B cell (primary cell): ENCODE measurements at places on chromosomes 4 and X. TPM values are rescaled to one million over a fixed set of nuclear protein-coding genes. Genes with fewer than 3 reads are reported as not detected.

- H3K27me3 ChIP-seq, result no peaks in the 10 kb centered on the region
- no peaks in the 10 kb centered on the region for H3K4me1 ChIP-seq
- no peaks in the 10 kb centered on the region for H3K36me3 ChIP-seq
- DNase-seq, result no peak
Measured at GRCh38 chr4:177229331-177229730, 80.3 kb upstream of the NEIL3 start.

Gene BST1
- 0.27 and 0.32 TPM in 2 replicates for total RNA-seq

Gene DCAF4L1
- total RNA-seq, result 0.19 and 0.20 TPM in 2 replicates

DNA sequence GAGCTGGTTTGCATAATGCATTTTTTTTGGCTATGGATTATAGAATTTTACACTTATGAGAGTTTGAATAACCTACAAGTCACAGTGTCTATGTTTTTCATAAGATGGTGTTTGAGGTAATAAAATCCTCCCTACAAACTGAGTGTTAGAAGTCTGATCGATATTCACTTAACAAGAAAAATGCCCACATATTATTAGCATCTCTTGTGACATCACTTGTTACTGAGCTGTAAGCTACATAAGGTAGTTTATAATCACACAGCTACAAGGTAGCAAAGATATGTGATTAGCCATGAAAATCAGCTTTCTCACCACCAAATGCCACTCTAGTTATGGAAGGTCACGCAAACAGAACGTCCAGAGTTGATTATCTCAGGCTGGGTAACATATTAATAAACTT, 669.6 kb downstream of the PCDH18 start:
- H3K27me3 ChIP-seq, result no peaks in the 10 kb centered on the region
- DNase-seq, result no peak
- H3K36me3 ChIP-seq, result no peaks in the 10 kb centered on the region

DNA sequence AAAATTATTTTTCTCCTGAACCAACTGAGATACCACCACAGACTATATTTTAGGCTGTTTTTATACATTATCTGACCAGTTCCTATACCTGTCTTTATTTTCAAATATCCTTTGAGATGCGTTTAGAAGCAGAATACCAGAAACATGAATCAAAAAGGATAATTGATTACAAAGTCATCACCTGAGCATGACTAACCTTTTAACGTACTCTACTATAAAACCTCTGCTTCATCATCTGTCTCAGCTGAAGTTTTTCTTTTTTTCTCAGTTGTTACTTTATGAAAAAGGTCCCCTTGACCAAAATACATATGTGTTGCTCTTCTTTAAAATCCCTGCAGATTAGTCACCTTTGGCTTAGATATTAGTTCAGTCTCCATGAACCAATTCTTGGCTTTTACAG, 109.8 kb downstream of the AMMECR1 start:
- DNase-seq, result no peak
- H3K4me3 ChIP-seq, result no peak overlapping the region

Gene VEGFC
- total RNA-seq, result not detected in 2 replicates

GRCh38 chrX:16160729-16161128, 6.6 kb upstream of the MAGEB17 start:
- H3K4me1 ChIP-seq, result no peaks in the 10 kb centered on the region
- H3K4me3 ChIP-seq, result no peak overlapping the region
- H3K27me3 ChIP-seq, result no peaks in the 10 kb centered on the region
- no peaks in the 10 kb centered on the region for H3K36me3 ChIP-seq

GRCh38 chrX:136961594-136962135, 72.1 kb downstream of the GPR101 start:
- H3K36me3 ChIP-seq, result no peaks in the 10 kb centered on the region
- H3K4me1 ChIP-seq, result no peaks in the 10 kb centered on the region
- no peaks in the 10 kb centered on the region for H3K27me3 ChIP-seq

DNA sequence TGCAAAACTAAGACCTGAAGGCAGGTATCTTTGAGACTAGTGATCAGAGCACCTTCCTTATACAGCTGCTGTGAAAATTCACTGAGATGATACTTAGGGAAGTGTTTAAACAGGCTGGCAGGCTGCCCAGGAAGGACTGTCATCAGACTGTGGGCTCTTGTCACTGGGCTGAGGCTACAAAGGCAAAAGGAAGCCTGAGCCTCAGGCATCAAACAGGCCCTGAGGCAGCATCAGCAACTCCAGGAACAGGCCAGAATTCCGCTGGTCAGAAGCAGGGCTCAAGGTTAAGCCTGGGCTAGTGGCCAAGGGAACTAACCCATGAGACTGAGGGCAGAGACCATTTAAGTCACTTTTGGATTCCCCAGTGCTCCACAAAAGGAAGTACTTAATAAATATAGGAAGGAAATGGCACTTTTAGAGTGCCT, 12.8 kb downstream of the PJA1 start:
- no peaks in the 10 kb centered on the region for H3K4me1 ChIP-seq
- H3K27me3 ChIP-seq, result no peaks in the 10 kb centered on the region
- no peak overlapping the region for H3K4me3 ChIP-seq
- no peaks in the 10 kb centered on the region for H3K36me3 ChIP-seq
- no peak overlapping the region for H3K27ac ChIP-seq

- H3K36me3 ChIP-seq, result peaks cover 26% of the 10 kb centered on the region
- no peaks in the 10 kb centered on the region for H3K4me1 ChIP-seq
- DNase-seq, result no peak
- no peaks in the 10 kb centered on the region for H3K27me3 ChIP-seq
Measured at GRCh38 chr4:75494563-75494962, 19.6 kb downstream of the RCHY1 start.

- H3K4me3 ChIP-seq, result no peak overlapping the region
- peaks cover 8% of the 10 kb centered on the region for H3K4me1 ChIP-seq
- peak; percentile 19 for DNase-seq
- H3K36me3 ChIP-seq, result peaks cover 25% of the 10 kb centered on the region
- no peaks in the 10 kb centered on the region for H3K27me3 ChIP-seq
- H3K27ac ChIP-seq, result no peak overlapping the region
Measured at GRCh38 chr4:6854098-6854744, 55.4 kb upstream of the TBC1D14 start.

GRCh38 chr4:83782591-83782990, 246.7 kb downstream of the GPAT3 start:
- H3K27me3 ChIP-seq, result no peaks in the 10 kb centered on the region
- no peak for DNase-seq
- no peak overlapping the region for H3K27ac ChIP-seq
- H3K4me1 ChIP-seq, result no peaks in the 10 kb centered on the region
- H3K36me3 ChIP-seq, result no peaks in the 10 kb centered on the region

Gene IL15
- total RNA-seq, result 6.1 and 7.6 TPM in 2 replicates

DNA sequence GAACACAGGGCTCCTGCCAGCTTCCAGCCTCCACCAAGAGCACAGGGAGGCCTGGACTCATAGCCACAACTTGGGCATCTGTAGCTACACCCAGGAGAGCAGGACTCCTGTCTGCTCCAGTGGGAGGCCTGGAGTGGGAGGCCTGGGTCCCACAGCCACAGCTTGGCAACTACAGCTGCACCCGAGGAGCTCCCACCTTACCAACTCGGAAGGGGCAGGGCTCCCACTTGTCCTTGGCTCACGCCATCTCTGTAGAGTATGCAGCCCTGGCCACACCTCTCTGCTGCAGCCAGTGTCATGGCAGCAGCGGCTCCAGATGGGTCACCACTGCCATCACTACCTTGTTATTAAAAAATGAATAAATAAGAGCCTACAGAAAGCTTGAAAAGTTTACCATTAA, 45.5 kb downstream of the ARAP2 start:
- peaks cover 9% of the 10 kb centered on the region for H3K36me3 ChIP-seq
- no peak for DNase-seq
- no peak overlapping the region for H3K4me3 ChIP-seq
- H3K27ac ChIP-seq, result no peak overlapping the region

Gene PLK4
- 2.8 and 4.3 TPM in 2 replicates for total RNA-seq

GRCh38 chrX:37076983-37077382, 68.8 kb downstream of the FAM47C start:
- H3K27me3 ChIP-seq, result no peaks in the 10 kb centered on the region
- H3K36me3 ChIP-seq, result no peaks in the 10 kb centered on the region
- DNase-seq, result no peak

Gene HTT
- total RNA-seq, result 182 and 195 TPM in 2 replicates

Gene PABPC5
- not detected in 2 replicates for total RNA-seq

Gene TBX22
- total RNA-seq, result not detected in 2 replicates

- no peaks in the 10 kb centered on the region for H3K36me3 ChIP-seq
- no peak for DNase-seq
- H3K4me3 ChIP-seq, result no peak overlapping the region
Measured at GRCh38 chr4:4668355-4669210, 126.7 kb upstream of the STX18 start.

DNA sequence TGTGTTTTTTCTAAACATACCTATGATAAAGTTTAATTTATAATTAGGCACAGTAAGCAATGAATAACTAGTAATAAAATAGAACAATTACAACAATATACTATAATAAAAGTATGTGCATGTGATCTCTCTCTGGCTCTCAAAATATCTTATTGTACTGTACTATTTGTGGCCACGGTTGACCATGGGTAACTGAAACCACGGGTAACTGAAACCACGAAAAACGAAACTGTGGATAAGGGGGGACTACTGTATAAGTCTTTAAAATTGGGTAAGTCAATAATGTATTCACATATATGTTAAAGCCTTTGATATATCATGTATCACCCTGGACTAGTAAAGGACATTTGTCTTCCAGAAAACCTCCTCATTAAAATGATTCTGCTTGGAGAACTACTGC, 20.0 kb downstream of the TMEM154 start:
- H3K4me3 ChIP-seq, result no peak overlapping the region
- peaks cover 73% of the 10 kb centered on the region for H3K4me1 ChIP-seq
- peak overlapping the region; percentile 84 for H3K27ac ChIP-seq
- H3K27me3 ChIP-seq, result no peaks in the 10 kb centered on the region
- no peak for DNase-seq

Gene TRIM75
- total RNA-seq, result not detected in 2 replicates

DNA sequence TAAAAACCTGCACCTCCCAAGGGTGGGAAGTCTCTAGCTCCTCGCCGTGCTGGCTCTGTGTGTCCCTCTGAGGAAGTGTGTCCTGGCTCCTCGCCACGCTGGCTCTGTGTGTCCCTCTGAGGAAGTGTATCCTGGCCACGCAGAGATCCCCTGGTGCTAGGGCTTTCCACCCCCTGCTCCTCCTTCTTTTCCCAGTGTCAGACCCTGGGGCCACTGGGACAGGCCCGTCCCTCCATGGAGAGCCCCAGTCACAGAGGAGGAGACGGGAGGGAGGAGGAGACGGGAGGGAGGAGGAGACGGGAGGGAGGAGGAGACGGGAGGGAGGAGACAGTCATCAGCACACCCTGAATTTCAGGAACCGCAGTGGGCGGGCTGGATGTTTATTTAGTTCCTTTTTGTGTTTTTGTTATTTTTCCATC, 53.8 kb upstream of the HGFAC start:
- no peaks in the 10 kb centered on the region for H3K36me3 ChIP-seq
- no peak for DNase-seq
- peaks cover 52% of the 10 kb centered on the region for H3K4me1 ChIP-seq
- H3K4me3 ChIP-seq, result peak overlapping the region; percentile 44

Gene DOCK11
- 83.2 and 83.5 TPM in 2 replicates for total RNA-seq

- H3K4me1 ChIP-seq, result peaks cover 17% of the 10 kb centered on the region
- no peaks in the 10 kb centered on the region for H3K36me3 ChIP-seq
- no peak for DNase-seq
Measured at GRCh38 chrX:9316096-9316495, 148.8 kb upstream of the TBL1X start.

GRCh38 chrX:43589735-43590134, 66.4 kb upstream of the MAOA start:
- no peak overlapping the region for H3K4me3 ChIP-seq
- no peaks in the 10 kb centered on the region for H3K36me3 ChIP-seq
- H3K27me3 ChIP-seq, result no peaks in the 10 kb centered on the region
- no peak overlapping the region for H3K27ac ChIP-seq
- DNase-seq, result no peak

- no peaks in the 10 kb centered on the region for H3K4me1 ChIP-seq
- no peaks in the 10 kb centered on the region for H3K27me3 ChIP-seq
- no peak overlapping the region for H3K27ac ChIP-seq
- DNase-seq, result no peak
- no peaks in the 10 kb centered on the region for H3K36me3 ChIP-seq
Measured at GRCh38 chrX:13893826-13894225, 76.9 kb upstream of the GPM6B start.

DNA sequence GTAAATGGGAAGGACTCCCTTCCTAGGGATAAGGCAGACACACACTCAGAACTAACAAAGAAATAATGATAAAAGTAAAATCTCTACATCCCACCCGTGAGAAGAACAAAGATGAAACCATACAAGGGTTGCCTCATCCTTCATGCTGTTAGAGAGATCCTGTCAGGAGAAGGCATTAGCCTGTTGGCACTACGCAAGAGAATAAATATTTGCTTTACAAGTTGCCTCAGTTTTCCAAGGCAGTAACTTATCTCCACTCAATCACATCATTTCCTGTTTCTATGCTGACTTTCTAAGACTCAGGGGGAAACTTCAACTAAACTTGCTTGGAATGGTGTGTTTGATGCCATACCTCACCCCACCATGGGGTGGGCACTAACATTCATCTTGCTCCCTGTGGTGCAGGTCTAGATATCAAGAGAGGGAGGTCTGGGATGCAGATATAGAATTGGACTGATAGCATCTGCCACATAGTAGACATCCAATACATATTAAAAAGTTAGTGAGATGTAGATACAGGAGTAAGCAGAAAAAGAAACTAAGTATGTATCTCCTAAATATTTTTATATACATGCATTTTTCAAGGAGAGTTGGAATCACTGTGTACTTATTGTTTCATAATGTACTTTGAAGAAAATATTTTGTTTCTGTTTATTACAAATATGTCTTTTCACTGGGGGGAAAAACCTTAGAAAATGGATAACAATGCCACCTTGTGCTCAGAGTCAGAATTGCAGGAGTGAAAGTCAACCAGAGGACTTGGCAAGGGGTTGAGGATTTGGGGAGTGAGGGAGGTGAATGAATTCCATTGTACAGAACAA, 57.2 kb upstream of the BEX4 start:
- DNase-seq, result peak; percentile 11
- H3K4me1 ChIP-seq, result no peaks in the 10 kb centered on the region
- H3K4me3 ChIP-seq, result no peak overlapping the region
- H3K27ac ChIP-seq, result no peak overlapping the region
- no peaks in the 10 kb centered on the region for H3K36me3 ChIP-seq
- no peaks in the 10 kb centered on the region for H3K27me3 ChIP-seq

DNA sequence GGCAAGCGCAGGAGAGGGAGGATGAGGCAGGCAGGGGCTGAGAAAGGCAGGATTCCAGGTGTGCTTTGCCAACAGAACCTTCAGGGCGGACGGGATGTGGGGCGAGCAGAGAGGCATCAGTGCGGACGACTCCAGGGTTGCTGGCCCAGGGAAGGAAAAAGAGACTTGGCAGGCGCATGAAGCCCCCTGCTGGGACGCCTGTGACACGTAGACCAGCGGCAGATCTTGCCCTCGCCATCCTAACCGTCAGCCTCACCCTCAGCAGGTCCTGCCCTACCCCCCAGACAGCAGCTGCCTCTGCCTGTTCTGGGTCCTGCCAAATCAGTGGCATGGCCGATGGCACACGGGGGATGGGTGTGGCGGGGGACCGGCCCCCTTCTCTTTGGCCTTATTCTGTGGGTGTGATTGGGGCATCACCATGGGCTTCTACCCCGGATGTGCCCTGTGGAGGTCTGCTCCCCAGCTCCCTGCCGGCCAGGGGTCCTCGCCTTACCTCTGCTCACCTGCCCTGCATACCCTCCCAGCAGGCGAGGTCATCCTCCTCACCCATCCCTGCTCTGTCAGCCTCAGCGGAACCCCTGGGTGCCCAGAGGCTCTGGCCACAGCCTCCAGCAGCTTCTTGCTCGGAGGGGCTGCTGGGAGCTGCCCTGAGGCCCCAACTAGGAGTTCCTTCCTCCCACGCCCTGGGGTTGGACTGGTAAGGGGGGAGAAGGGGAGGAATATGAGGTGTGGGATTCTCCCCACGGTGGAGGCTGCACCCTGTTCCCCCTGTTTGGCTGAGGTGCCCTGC, 2.9 kb upstream of the SH3BP2 start:
- peak; percentile 12 for DNase-seq
- H3K36me3 ChIP-seq, result peaks cover 2% of the 10 kb centered on the region
- no peaks in the 10 kb centered on the region for H3K27me3 ChIP-seq
- H3K4me1 ChIP-seq, result peaks cover 90% of the 10 kb centered on the region
- peak overlapping the region; percentile 99 for H3K27ac ChIP-seq
